ENCODE measurements at places on chromosomes 4 and X.

DNA sequence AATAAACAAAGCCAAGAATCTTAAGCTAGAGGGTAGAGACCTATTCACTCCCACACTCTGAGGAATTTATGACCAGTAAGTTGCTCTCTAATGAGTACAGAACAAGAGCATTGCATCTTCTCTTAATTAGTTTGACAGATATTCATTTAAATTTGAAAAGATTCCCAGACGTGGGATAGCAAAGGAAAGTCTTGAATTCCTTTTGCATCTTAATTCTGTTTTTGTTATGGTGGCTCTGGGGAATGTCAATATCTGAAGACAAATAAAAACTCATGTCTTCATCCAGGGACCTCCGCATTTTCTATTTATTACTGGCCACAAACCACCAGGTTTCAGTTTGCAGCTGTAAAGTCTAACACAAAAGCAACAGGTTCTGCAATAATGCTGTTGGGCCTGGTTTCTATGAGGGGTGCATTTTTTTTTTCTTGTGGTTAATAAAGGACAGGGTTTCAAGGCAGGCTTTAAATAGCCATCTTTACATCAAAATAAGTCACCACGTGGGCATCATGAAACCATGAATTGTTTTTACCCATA is 172.3 kb downstream of the SHROOM3 start:
- DNase-seq = no peak

DNA sequence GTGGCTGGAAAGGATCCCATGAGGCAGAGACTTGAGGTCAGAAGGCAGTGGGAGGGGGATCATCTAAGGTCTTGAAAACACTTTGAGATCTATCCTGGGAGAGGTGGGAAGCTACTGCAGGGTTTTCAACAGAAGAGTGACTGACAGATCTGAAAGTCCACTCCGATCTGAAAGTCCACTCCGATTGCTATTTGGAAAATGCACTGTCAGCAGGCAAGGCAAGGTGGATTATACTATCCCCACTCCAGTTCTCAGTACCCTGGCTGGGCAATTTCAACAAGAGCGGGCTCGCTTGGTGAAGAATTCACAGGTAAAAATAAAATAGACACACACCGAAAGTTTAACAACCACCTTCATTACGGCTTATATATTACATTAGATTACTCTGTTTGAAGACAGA is 42.3 kb upstream of the C1QTNF7 start:
- no peak for DNase-seq

DNA sequence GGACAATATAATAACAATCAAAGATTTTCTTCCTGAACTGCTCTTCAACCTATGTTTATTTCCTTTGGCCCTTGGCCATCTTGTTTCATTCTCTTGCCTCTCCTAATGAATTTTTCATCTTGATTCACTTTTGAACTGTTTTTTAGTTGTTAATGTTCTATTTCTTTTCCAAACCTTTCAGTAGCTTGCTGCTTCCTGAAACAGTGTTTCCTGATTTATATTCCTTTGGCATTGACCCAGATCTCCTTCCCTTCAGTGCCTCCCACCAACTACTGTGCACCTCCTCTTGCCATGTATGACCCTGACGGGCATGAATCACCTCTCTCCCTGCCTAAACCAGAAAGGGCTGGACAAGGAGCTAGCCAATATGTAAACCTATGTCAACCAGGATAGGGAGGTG is 25.6 kb upstream of the SPP1 start:
- no peak for DNase-seq

GRCh38 chrX:47145395-47146120 is 537 bp downstream of the RBM10 start:
- no peak for DNase-seq

- DNase-seq = no peak
These were observed 43.6 kb downstream of the DRD5 start for GRCh38 chr4:9825049-9825448.

DNA sequence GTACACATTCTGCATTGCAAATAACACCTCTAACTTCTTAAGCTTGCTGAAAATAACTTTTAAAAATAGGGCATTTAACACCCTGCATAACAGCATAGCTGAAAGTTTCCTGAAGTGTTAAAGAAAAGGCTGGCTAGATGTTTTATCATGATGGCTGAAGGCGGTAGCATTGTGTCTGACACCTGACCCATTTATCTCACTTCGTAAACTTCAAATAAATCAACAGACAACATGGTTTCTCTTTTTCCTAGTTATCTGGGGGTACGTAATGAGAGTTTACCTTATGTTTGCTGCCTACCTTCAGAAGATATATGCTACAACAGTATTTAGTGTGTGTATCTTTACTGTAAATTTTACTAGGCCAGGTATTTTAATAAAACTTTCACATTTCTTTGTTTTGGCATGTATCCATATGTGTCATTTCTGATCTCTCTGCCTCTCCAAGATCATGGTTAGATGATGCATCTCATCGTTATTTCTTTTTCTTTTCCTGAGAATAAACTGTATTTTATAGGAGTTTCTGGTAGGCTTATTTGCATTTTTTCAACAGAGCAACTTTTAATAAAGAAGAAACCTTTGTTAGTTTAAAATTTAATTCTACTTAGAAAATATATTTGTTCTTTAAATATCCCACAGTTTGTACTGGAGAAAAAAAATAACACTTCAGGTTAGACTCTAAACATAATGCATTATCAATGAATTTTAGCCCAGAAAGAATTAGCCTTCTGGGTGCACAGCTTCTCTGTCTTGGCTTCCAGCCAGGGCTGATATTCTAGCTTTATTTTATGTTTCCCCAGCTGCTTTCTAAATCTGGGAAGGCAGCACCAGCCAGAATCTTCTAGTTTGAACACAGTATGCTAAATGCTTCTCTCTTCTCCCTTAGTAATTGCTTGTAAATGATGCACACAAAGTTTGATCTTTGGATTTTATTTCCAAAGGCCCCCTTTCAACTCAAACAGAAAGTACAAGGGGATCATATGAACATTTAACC is 2.9 kb downstream of the NDST4 start:
- no peak for DNase-seq

GRCh38 chr4:162847945-162848549 is 318.6 kb downstream of the NAF1 start:
- no peak for DNase-seq

DNA sequence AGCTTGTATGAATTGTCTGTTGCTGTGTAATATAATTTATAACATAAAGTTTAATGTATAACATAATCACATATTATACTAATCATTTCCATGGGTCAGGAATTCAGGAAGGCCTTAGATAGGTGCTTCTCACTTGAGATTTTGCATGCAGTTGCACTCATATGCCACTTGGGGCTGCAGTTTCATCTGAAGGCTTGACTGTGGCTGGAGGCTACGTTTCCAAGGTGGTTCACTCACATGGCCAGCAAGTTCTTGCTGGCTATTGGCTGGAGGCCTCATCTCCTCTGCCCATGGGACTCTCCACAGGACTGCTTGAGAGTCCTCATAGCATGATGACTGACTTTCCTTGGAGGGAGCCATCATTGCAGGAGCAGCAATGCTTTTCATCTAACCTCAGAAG is 53.4 kb upstream of the STX18 start:
- DNase-seq = no peak

DNA sequence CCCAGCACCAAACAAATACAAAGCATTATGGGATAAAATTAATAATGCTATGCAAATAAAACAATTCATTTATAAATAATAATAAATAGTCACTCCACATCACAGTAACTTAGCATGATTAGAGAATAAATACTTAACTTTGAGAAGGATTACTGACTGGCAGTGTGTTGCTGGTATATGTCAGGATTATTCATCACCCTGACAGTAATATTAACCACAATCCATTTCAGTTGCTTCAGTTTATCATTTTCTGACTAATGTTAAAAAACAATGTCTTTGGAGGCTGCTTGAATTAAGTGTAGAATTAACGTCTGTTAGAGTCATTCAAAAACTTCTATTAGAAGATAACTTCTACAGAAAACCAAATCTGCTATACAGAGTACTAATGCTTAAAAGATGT is 124.1 kb upstream of the MAB21L2 start:
- no peak for DNase-seq

DNA sequence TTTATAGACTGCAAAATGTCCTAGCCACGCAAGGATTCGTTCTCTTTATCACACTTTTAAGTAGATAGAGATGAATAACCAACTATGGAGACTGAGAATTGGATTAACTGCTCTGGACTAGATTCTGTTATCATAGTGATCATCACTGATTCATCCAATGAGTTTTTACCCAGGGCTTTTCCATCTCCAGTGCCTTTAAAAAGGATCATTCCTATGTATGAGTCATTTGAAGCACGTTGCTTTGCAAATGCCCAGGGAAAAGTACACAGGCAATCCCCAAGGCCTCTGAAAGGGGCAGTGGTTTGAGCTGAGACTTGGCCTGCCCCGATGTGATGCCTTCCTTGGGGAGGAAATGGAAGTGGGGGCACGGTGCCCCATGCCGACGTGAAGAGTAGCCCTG is 122.7 kb upstream of the PSAPL1 start:
- no peak for DNase-seq

GRCh38 chr4:27096142-27096824 is 235.6 kb downstream of the STIM2 start:
- DNase-seq = no peak

DNA sequence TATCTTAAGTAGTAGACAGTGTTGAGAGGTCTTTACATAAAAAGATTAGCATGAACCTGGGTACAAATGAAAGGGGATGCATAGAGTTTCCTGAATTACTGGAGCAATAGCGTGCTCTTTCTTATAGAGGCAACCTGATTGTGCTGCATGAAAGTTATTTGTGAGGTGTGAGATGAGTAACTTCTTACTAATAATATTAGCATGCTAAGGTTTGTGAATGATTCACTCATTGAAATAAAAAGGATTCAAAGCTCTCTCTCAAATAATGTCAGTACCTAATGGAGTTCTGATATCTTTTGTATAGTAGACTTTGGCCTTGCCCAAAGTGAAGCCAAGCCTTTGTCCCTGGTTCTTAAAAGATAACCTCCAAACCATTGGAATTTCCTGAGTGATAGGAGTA is 131.0 kb upstream of the CXXC4 start:
- no peak for DNase-seq

- no peak for DNase-seq
These were observed 137.8 kb upstream of the DUSP21 start for GRCh38 chrX:44705817-44706551.
